T-helper 17 cell (primary cell): ENCODE measurements at places on chromosomes 2 and 18. TPM values are rescaled to one million over a fixed set of nuclear protein-coding genes. Genes with fewer than 3 reads are reported as not detected.

The B3GNT7 gene
- total RNA-seq: 0.22 TPM

- no peak for DNase-seq
These were observed 3.8 kb downstream of the COA5 start for GRCh38 chr2:98604547-98604946.

DNA sequence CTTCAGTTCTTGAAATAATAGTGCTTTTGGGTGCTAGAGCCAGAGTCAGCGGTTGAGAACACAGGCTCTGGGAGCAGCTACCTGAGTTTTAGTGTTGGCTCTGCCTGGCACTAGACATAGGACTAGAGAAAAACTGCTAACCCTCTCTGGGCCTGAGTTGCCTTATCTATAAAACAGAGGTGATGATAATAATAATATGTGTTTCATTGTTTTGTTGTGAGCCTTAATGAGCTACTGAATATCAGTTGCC is 391.7 kb downstream of the PTPRM start:
- no peak for DNase-seq

GRCh38 chr2:96890726-96891385 is 21.0 kb upstream of the SEMA4C start:
- no peak for DNase-seq

DNA sequence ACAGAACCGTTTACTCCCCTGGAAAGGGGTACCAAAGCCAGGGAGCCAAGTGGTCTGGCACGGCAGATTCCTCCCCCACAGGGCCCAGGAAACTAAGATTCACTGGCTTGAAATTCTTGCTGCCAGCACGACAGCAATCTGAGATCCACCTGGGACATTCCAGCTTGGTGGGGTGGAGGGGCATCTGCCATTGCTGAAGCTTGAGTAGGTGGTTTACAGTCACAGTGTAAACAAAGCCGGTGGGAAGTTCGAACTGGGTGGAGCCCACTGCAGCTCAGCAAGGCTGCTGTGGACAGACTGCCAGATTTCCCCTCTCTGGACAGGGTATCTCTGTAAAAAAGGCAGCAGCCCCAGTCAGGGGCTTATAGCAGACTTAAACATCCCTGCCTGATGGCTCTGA is 901.7 kb upstream of the LRRTM1 start:
- no peak for DNase-seq
